ENCODE measurements at places on chromosomes 7 and 10. TPM values are rescaled to one million over a fixed set of nuclear protein-coding genes. Genes with fewer than 3 reads are reported as not detected.

The PITRM1 gene
- polyA plus RNA-seq = 107 TPM

The SLC29A4 gene
- polyA plus RNA-seq = 2.9 TPM

The COMMD3 gene
- 54.5 TPM for polyA plus RNA-seq

The OGA gene
- 83.7 TPM for polyA plus RNA-seq

DNA sequence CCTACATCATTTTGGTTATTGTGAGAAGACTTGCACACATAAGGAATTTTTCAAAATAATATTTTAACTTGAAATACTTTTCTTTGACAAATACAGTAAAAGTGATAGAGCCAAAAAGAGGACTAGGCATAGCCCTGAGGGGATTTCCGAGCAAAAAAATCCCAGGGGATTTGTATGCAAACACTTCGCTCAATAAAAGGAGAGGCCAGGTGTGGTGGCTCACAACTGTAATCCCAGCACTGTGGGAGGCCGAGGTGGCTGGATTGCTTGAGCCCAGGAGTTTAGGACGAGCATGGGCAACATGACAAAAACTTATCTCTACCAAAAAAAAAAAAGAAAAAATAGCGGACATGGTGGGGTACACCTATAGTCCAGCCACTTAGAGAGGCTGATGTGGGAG lies 193.0 kb downstream of the PCDH15 start:
- DNase-seq = no peak

DNA sequence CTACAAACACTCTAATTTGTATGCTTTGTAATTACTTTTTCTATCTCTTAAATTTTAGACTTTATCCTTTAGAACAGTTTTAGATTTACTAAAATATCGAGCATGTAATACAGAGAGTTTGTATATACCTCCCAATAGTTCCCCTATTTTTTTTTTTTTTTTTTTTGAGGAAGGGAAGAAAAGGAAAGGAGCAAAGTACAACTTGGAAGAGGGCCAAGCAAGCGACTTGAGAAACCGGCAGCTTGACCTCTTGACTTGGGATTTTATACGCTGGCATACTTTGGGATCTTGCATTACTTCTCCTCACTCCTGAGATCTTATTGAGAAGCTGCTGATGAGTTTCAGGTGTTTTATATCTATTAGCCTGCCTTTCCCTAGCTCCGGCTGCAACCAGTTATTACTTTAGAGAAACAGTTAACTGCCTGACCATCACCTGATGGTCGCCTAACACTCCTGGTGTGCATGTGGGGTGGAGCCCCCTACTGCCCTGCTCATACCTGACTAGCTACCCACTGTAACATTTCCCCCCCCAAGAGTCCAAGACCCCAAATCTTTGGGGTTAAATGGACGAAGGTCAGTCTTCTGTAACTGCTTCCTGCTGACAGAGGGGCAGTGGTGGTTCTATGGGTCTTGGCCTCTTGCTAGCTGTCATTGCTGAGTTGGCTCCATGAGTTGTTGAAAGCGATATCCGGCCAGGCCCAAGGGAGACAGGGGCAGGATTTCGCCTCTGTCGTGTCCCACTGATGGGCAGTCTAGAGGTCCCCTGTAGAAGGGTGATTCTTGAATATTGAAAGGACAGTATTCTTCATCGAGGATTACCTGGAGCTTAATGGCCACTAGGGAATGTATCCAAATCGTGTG lies 28.5 kb downstream of the MKLN1 start:
- DNase-seq = no peak

GRCh38 chr10:62804356-62805230 lies at the start of gene ADO:
Gene ADO, plus strand, starts transcription at chr10:62804720. Its CDS starts 340 bp downstream, at chr10:62805060.
- peak; percentile 85 for DNase-seq

DNA sequence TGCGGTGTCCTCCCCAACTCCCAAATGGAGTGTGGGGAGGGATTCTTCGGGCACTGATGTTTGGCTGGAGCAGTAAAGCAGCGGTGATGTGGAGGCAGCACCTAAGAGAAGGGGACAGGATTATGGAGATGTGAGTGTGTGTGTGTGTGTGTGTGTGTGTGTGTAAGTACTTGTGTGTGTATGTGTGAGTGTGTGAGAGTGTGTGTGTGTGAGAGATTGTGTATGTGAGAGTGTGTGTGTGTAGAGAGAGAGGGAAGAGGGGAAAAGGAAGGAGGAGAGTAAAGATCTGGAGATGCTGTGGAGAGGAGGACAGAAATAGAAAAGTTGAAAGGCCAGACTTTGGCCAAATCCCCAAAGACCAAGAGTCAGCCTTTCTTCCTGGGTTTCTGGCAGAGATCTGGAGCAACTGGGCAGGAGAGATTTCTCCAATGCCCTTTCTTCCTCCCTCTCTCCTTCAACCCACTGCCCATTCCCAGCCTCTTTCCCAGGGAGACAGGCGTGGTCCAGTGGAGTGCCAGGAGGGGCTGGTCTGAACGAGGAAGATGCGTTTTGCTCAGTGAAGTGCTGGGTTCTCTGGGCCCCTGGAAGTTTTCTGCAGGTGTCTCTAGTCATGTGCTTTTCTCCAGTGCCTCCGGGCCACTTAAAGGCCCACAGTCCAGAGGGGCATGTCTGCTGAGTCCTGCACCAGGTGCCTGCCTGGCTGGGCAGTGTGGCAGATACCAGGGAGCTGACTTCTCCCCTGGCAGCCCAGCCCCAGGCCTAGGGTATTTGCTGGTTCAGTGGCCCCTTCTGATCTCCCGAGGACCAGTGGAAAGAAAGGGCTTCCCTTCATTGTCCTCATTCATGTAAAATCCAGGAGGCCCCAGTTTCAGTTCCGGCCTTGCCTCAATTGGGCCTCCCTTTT lies 60.5 kb downstream of the HK1 start:
- DNase-seq = no peak

GRCh38 chr7:158043551-158044481 lies 543.8 kb downstream of the PTPRN2 start:
- DNase-seq = no peak

- no peak for DNase-seq
These were observed 26.3 kb downstream of the OR9A2 start for GRCh38 chr7:143000648-143001047.

DNA sequence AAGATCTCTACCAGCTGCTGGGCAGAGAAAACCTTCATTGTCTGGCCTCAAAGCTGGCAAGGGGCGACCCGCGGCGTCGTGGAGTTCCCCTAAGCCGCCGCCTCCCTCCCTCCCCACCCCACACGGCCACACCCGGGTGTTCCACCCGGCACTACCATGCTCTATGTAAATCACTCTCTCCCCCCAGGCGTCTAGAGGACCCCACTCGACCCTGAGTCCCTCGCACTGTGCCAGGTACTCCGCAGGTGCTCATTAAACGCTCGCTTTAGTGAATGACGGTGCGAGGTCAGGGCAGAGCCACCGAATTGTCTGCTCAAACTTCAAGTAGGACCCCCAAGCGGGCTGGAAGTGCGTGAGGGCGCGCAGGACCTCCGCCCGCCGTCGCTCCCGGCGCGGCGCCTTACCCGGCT lies 628 bp downstream of the PARP12 start:
- DNase-seq = peak; percentile 37

GRCh38 chr10:8616166-8616565 lies 561.7 kb downstream of the GATA3 start:
- no peak for DNase-seq

GRCh38 chr7:91424371-91424770 lies 160.1 kb downstream of the FZD1 start:
- DNase-seq = no peak

All from ovary (tissue), 10 donors.